ENCODE measurements at places on chromosomes 7 and 10.

GRCh38 chr7:114502454-114503254, 88.0 kb downstream of the FOXP2 start:
- no peak for DNase-seq

DNA sequence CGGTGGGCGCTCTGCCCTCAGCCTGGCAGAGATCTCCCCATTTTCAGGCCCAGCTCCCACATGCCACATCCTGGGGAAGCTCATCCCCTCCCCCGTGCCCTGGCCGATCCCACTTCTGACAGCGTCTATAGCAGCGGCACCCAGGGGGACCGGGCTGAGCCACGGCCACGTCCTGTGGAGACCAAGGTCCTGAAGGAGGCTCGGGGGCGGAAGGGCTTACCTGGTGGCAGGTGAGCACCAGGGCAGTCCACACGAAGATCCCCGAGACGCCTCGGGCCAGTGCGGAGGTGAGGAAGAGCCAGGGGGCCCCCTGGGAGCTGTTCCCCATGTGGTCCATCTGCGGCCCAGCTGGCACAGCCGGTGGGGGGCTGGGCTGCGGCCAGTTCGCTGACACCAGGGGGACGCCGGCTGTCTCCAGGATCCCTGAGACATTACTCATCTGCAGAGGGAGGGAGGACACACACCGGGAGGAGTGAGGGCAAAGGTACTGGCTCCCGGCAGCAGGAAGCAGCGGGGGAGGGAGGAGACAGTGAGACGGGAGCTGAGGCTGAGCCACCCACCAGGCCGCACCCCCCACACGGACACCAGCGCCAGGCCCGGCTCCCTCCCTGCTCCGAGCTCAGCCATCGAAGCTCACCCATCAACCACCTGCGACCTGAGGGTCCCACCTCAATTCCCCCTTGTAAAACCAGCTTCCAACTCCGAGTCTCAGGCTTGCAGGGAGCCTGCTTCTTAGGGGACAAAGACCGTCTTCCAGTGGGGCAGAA, 776 bp downstream of the TMEM184A start:
- DNase-seq: no peak

GRCh38 chr7:151122796-151123157, 36.5 kb downstream of the AGAP3 start:
- no peak for DNase-seq

DNA sequence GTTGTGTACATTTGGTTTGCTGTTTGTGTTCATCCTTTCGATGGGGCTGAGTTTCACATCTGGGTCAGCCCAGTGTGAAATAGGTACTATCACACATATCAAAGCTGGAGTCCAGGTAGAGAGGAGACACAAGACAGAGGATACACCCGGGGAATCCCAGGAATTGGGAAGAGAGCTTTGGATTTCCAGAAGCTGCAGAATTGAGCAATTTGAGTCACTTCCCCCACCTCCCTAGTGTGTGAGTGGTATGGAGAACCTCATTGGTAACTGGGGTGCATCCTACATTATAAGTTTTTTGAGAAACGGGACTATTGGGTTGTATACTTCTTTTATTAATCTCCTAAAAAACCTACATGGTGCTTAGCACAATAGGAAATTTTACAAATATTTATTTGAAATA, 12.1 kb upstream of the PDSS1 start:
- no peak for DNase-seq

DNA sequence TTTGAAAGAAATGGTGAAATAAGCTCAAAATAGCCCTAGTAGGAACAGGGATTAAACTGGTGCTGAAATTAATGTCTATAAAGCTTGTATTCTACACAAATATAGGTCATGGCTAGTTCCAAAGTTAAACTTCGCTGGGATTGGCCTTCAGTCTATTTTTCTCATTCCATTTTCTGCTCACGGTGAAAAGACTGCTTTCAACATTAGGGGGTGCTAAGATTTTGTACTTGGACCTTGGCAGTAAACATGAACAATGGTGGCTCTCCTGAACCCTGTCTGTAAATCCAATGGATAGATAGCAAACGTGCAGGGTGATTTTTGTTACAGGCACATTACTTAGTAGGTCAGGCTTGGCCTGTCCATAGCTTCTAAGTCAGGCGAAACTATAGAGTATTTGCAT, 36.0 kb upstream of the RSU1 start:
- DNase-seq: no peak

- DNase-seq: no peak
Observed at GRCh38 chr7:153030976-153031375, 271.4 kb downstream of the ACTR3B start.

GRCh38 chr7:25756601-25757000, 395.4 kb upstream of the NFE2L3 start:
- DNase-seq: no peak

DNA sequence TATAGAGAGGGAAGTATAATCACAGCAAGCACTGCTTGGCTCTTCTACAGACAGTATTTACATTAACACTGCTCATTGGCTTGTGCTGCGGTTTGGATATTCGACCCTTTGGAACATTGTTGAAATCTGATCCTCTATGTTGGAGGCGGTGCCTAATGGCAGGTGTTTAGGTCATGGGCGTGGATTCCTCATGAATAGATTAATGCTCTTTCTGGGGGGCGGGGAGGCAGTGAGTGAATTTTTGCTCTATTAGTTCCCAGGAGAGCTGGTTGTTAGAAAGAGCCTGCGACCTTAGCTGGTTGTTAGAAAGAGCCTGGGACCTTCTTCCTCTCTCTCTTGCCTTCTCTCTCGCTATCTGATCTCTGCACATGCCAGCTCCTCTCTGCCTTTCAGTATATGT, 77.3 kb upstream of the SVIL start:
- no peak for DNase-seq

- no peak for DNase-seq
Observed at GRCh38 chr7:137958470-137959431, 43.1 kb downstream of the CREB3L2 start.

- DNase-seq: no peak
Observed at GRCh38 chr7:149879766-149880637, 6.2 kb downstream of the ATP6V0E2 start.

DNA sequence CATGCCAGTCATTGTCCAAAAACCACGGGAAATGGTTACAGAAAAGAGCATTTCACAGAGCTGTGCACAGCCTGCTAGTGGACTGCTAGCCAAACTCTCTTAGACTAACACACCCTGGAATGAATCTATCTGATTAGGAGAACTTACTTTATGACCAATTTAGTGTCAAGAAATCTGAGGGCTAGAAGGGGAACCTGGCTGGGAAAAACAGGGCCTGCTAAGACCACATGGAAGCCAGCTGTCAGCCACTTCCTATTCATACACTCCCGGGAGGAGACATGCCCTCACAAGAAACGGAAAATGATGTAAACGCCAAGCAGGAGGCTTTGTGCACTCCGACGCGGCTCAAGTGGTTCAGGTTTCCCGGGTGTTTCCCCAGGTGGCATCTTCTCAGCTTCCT, 54.8 kb downstream of the MPP7 start:
- no peak for DNase-seq

DNA sequence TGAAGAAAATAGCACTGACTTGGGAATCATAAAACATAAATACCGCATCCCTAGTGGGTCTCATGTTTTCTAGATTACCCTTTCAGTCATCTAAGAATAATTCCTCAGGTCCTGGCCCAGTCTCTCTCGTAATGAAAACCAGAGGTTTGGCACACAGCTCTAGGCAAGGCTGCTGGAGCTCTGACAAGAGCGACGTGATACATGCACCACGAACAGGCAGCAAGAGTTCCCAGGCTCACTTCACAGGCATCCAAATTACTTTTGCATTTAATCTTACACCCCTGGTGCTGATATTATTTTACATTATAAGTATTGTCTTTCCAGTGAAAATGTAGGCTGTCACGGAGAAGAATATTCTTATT, 105.2 kb downstream of the THSD7A start:
- no peak for DNase-seq

GRCh38 chr7:146319629-146320028, 203.0 kb downstream of the CNTNAP2 start:
- DNase-seq: no peak

GRCh38 chr7:124201768-124202349, 169.0 kb upstream of the TMEM229A start:
- DNase-seq: no peak

- DNase-seq: no peak
Observed at GRCh38 chr10:26829810-26830515, 30.8 kb downstream of the ABI1 start.

DNA sequence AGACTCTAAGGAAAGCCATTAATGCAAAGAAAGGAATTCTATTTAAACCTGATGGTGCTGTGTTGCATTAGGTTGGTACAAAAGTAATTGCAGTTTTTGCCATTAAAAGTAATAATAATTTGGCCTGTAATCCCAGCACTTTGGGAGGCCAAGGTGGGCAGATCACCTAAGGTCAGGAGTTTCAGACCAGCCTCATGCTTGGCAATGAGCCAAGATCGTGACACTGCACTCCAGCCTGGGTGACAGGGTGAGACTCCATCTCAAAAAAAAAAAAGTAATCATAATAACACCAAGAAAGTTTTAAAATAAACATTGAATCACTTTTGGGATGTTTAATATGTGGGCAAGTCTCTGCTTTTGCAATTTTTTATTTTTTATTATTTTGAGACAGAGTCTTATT, 107.3 kb upstream of the FRMD4A start:
- no peak for DNase-seq

DNA sequence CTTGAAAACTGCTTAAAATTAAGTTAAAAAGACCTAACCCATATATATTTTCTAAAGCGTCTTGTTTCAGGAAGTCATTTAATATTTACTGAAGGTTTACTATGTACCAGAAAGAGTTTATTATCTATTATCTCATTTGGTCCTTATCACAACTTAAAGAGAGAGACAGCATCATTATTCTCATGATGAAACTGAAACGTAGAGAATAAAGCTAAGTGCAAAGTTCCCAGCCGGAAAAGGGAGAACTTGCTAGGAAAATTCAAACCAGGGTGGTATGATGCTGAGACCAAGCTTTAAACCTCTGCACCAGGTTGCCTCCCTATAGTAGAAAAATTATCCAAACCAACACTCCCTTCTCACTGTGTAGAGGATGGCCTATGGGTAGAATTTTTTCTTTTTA, 207.7 kb upstream of the BMPER start:
- no peak for DNase-seq

- no peak for DNase-seq
Observed at GRCh38 chr7:44403176-44403759, 77.9 kb upstream of the CAMK2B start.

DNA sequence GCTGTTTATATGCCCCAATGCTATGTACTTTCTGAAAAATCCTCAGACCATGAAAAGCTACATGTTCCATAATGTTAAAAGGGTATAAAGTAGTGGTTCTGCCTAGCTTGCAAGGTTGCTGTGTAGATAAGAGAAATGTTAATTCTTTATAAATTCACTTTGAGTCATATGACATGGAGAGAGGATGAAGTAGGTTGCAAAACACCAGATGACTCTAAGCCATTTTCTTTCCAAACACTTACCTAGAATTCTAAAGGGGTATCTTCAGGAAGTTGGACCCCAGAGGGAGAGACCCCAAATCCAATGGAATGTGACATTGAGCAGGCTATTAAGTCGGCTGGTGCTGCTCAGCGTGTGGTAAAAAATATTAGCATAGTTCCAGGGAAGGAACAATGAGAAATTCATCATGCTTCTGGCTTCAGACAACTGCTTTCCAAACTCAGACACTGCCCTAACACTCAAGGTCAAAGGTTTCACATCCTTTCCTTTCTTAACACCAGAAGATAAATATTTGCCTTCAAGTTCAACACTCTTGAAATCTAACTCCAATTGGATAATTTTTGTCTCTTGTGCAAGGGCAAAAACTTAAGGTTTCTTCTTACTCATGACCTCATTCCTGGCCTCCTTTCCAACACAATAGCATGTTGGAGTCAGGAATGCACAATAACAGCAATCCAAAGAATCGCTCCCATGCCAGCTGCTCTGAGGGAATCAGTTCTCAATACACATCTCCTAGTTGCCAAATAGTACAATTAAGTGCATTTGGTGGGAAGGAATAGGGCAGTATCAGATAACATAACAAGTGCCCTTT, 100.7 kb upstream of the AFAP1L2 start:
- DNase-seq: no peak

DNA sequence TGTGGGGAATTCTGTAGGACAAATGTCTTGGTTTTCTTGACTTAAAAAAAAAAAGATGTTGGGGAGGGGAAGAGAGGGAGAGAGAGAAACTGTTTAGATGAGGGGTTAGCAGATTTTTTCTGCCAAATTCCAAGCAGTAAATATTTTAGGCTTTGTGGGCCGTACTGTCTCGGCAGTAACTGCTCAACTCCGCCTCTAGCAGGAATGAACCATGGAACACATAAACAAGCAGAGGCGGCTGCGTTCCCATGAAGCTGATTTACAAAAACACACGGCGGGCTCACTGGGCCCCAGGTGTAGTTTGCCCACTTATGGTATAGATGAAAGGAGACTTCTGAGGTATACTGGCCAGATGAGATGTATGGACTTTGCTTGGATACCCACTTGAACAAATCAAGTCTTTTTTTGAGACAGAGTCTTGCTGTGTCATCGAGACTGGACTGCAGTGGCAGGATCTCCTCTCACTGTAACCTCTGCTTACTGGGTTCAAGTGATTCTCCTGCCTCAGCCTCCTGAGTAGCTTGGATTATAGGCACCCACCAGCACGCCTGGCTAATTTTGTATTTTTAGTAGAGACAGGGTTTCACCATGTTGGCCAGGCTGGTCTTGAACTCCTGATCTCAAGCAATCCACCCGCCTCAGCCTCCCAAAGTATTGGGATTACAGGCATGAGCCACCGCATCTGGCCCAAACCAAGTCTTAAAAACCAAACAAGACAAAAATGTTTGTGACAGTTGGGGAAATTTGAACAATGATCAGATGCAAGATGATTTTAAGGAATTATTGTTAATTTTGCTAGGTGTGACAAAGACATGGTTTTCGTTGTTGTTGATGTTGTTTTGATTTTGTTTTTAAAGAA, 9.7 kb upstream of the ADAMTS14 start:
- no peak for DNase-seq

GRCh38 chr7:1844336-1844950, 174.4 kb downstream of the ELFN1 start:
- DNase-seq: no peak

- DNase-seq: no peak
Observed at GRCh38 chr10:107933076-107933475, 768.6 kb upstream of the SORCS1 start.

DNA sequence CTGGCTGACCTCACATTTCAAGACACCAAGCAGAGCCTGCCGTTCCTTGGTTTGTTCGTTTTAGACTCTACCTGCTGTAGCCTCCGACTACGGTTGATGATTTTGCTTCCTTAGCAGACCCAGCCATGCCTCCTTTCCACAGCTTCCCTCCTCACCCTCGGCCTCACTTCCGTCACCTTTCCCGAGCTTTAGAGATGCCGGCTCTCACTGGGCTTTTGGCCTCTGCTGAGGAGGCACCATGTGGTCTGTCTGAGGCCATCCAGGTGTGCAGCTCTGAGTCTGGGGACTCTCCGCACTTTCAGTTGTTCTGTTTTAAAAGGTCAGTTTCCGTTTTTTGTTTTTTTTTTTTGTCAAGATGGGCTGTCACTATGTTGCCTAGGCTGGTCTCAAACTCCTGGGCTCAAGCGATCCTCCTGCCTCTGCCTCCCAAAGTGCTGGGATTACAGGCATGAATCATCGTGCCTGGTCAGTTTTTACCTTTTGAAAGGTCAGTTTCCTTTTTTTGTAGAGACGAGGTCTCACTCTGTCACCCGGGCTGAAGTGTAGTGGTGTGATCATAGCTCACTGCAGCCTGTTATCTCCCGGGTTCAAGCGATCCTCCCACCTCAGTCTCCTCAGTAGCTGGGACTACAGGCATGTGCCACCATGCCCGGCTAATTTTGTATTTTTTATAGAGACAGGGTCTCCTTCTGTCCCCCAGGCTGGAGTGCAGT, 11.7 kb downstream of the ORAI2 start:
- DNase-seq: no peak
